ENCODE measurements at places on chromosomes 11 and 22.

GRCh38 chr22:19094393-19094997 lies 27.7 kb downstream of the DGCR2 start:
- DNase-seq = no peak

DNA sequence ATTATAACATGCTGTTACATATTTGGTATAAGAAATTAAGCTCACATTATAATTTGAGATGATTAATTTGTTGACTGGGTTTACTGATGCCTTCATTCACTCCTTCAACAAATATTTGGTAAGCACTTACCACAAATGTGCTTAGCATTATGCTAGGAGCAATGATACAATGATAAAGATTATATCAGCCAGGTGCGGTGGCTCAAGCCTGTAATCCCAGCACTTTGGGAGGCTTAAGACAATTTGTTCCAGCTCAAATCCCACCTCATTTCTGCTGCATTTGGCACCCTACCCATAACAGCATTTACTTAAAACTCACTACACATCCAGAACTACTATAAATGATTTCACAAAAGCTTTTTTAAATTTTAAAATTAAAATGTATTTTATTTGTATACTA lies 1263.6 kb upstream of the RAG2 start:
- no peak for DNase-seq

GRCh38 chr11:65479184-65480145 lies 19.4 kb upstream of the MALAT1 start:
- DNase-seq = no peak

- no peak for DNase-seq
Measured at GRCh38 chr11:76831686-76832310, 28.9 kb upstream of the ACER3 start.

- no peak for DNase-seq
Measured at GRCh38 chr11:16812274-16812673, 73.8 kb downstream of the C11orf58 start.

- no peak for DNase-seq
Measured at GRCh38 chr22:29798318-29798717, 31.1 kb downstream of the UQCR10 start.

DNA sequence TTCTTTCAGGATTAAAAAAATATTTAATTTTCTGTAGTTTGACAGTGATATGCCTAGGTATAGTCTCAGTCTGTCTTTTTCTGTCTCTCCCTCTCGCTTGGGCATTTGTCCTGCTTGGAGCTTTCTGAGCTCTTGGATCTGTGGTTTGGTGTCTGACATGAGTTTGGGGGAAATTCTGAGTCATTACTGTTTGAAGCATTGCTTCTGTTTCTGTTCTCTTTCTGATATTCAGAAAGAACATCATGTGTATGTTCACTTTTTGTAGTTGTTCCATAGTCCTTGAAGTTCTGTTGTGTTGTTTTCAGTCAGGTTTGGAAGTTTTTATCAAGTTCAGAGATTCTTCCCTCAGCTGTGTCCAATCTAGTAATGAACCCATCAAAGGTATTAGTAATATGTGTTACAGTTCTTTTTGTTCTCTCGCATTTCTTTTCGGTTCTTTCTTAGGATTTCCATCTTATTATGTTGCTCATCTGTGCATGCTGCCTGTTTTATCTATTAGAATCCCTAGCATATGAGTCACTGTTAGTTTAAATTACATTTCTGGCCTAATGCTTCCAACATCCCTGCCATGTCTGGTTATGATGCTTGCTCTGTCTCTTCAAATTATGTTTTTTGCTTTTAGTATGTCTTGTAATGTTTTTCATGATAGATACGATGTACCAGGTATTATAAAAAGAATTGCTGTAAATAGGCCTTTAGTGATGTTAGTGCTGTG lies 48.4 kb downstream of the DDX10 start:
- no peak for DNase-seq

GRCh38 chr22:39738746-39739145 lies 154.8 kb downstream of the ENTHD1 start:
- no peak for DNase-seq

- DNase-seq = no peak
Measured at GRCh38 chr22:46043816-46044620, 67.1 kb upstream of the WNT7B start.

DNA sequence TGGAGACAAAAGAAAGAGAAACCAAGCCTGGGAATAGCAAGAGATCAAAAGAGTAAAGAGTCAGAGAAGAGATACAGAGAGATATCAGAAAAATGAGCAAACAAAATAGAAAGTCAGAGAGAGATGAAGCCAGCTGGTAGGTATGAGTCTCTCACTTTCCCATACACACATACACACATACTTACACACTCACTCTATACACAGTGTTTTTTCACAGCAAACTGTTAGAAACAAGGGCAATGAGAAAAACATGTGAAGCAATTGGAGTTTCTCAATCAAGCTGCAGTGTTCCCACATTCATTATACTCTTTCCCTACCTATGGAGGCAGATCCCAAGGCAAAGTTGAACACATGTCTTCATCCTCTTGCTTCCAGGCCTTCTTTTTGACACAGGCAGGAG lies 2.6 kb upstream of the NLRP10 start:
- DNase-seq = no peak
